NCI-H1417 treated with DMSO at 0.1 percent for 48 hours (cell line): ENCODE measurements at places on chromosomes 3 and 15.

DNA sequence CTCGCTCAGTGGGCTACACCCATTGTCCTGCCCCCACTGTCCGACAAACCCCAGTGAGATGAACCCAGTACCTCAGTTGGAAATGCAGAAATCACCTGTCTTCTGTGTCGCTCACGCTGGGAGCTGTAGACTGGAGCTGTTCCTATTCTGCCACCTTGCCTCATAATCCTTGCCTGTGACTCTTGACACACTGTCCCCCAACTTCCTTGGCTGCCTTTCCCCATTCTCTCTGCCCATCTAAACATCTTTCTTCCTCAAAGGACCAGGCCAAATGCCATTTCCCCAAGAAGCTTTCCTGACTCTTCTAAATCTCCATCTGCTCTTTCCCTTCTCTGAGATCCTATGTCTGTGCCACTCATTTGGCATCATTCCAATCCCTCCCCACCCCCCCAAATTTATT lies 9.7 kb upstream of the CD80 start:
- no peak for DNase-seq

GRCh38 chr15:60697750-60698149 lies 218.8 kb upstream of the ICE2 start:
- DNase-seq, result no peak

DNA sequence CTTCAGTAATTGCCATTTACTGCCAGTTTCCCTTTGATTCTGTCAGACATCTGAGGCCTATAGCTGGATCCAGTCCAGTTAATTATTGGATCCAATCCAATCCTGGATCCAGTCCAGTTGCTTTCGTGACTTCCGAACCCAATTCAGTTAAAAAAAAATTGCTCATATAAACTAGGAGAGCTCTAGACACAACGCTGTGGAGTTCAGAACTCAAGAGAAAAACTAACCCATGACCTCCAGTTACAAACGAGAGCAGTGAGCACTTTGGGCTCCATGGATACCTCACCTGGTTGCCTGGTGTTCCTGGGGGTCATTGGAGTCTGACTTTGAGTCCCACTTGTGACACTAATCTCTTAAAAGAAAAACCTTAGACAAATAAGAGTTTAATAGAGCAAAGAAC lies 269.8 kb downstream of the THSD4 start:
- DNase-seq, result no peak

- no peak for DNase-seq
These were observed 29.1 kb downstream of the MKRN2 start for GRCh38 chr3:12585970-12586369.

DNA sequence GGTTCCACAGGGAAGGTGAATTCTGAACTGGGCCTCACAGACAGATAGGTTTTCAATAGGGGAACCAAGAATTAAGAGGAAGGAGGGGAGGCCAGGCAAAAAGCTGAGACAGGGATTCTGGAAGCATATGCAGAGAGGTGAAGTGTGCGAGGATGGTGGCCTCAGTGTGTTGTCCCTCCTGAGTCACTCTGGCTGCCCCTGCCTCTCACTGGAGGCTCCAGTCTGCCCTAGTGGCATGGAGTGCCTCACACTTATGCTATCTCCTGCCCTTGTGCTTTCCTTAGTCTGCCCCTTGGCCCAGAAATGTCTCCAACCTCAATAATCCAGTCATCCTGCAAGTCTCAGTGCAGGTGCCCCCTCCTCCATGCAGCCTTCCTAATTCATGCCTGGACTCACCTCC lies 32.2 kb upstream of the RBP1 start:
- DNase-seq, result no peak

DNA sequence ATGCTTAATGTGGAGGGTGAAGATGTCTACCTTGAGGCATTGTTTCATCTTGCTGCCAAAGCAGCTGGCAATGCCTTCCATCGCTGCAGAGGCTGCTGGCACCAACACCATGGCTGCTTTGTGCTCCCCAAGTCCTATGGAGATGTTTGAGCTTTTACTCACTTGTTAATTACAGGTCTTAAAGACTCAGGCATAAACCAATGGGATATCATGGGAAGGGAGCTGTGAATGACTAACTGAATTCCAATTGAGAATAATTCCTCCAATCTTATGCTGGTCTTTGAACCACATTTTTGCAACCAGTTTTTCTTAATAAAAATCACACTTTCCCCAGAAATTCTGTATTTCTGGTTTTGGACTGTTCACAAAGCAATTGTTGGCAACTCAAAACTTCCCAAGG lies 762.0 kb downstream of the GBE1 start:
- no peak for DNase-seq
